Right cardiac atrium (tissue), 5 donors: ENCODE measurements at places on chromosomes 5 and 9. TPM values are rescaled to one million over a fixed set of nuclear protein-coding genes. Genes with fewer than 3 reads are reported as not detected.

RGS7BP gene
- total RNA-seq = 8.9 TPM

OR1Q1 gene
- not detected for total RNA-seq

DNA sequence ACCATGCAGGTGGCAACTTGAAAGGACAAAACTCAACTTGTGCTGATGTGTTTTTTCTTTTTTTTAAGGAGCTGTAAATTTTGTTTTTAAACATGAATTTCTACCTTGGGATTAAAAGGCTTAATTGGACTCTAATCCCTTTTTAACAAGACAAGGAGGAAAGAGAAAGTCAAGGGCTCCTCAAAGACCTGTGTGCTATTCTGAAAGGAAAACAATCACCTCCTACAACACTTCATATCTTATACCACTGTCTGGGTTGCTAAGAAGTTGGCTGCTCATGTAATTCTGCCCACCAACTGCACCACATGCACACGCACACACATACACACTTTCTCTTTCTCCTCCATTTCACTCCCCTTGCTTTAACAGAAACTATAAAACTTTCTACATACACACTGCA lies 78.6 kb downstream of the SH3RF2 start:
- no peak for DNase-seq

DNA sequence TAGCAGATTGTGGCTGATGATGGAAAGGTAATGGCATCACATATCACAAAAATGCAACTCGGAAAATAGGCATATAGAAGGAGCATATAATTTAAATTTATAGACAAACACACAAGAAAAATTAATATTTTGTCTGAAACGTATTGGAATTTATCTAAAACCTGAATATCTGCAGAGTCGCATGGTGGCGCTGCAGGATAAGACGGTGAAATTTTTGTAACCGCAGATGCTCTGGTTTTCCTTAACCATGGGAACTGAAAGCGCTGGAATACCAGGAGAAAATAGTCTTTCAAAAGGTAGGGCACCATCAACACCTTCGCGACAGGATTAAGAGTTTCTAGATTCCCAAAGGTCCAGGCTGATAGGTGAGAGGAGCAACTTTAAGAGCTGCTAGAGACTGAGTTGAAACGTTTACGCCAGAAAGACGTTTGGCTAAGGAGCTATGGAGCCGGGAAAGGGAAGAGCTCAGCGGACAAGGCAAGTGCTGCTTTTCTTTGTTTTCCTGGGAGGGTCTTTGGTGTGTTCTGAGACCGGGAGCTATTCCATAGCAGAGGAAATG lies 11.0 kb upstream of the PCDHB15 start:
- DNase-seq = no peak

GRCh38 chr5:34767180-34767579 lies 71.8 kb upstream of the TTC23L start:
- no peak for DNase-seq

- no peak for DNase-seq
These were observed 383.4 kb downstream of the TMEM38B start for GRCh38 chr9:106077731-106078130.

- no peak for DNase-seq
These were observed 30.7 kb upstream of the CORO2A start for GRCh38 chr9:98222885-98223691.
